ENCODE measurements at places on chromosomes 3 and 15.
A peak's percentile ranks its signal among the peaks of the same experiment; 100 is the strongest.

- DNase-seq, result no peak
These were observed 372.2 kb upstream of the SGO1 start for GRCh38 chr3:20558161-20558560.

GRCh38 chr3:142896201-142896755 lies 7.4 kb upstream of the PCOLCE2 start:
- DNase-seq, result no peak

GRCh38 chr15:38818157-38818790 lies 253.7 kb upstream of the RASGRP1 start:
- DNase-seq, result peak; percentile 45

GRCh38 chr3:36258421-36258820 lies 121.9 kb upstream of the STAC start:
- no peak for DNase-seq

- DNase-seq, result no peak
These were observed 55.0 kb upstream of the NMNAT3 start for GRCh38 chr3:139732729-139733128.
